Activated T-helper 1 cell treated with anti-CD3 and anti-CD28 coated beads, Interleukin-2, amount 50 U/mL, for 16 hours (primary cell): ENCODE measurements at places on chromosomes 11 and 22.

GRCh38 chr11:75813622-75814039 lies 1.4 kb upstream of the UVRAG start:
- DNase-seq, result no peak

DNA sequence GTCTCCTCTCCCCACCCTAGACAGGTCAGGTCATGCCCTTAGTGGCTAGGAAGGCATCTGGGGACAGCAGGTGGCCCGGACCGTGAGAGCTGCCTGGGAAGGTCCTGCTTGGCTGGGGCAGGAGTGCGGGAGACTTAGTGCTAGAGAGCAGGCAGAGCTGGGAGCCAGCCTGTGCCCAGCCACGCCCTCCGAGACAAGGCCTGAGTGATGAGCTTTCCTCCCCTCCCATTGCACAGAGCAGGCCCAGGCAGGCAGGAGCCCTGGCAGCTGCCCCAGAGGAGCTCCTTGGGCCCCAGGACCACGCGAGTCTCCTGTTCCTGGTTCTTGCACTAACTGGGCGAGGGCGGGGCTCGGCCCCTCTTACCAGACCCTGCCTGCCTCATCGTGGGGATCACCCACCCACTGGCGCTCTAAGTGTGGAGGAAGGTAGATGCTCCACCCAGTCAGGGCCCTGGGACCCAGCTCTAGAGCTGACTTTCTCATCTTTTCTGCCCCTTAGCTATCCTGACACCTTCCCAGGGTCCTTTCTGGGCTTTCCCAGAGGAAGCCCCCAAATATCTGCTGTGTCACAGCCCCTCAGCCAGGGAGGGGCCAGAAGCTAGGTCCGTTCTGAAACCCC lies 44.9 kb downstream of the MACROD1 start:
- no peak for DNase-seq

DNA sequence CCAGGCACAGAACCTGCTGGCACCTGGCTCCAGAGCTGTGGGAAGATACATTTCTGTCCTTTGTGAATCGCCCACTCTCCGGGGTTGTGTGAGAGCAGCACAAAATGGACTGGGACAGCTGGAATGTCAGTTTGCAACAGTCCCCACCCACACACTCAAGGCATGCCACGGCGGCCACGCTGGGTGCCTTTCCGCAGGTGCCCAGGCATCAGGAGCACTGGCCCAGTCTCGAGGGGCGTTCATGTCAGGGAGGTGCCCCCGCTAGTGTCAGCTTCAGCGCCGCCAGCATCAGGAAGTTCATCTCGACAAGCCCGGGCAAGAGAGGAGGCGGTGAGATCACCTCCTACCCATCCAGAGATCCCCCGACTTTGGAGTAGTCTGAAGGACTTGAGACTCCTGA lies 2.1 kb downstream of the TP53AIP1 start:
- DNase-seq, result no peak

- DNase-seq, result no peak
These were observed 66.8 kb downstream of the LARGE1 start for GRCh38 chr22:33853200-33854097.

DNA sequence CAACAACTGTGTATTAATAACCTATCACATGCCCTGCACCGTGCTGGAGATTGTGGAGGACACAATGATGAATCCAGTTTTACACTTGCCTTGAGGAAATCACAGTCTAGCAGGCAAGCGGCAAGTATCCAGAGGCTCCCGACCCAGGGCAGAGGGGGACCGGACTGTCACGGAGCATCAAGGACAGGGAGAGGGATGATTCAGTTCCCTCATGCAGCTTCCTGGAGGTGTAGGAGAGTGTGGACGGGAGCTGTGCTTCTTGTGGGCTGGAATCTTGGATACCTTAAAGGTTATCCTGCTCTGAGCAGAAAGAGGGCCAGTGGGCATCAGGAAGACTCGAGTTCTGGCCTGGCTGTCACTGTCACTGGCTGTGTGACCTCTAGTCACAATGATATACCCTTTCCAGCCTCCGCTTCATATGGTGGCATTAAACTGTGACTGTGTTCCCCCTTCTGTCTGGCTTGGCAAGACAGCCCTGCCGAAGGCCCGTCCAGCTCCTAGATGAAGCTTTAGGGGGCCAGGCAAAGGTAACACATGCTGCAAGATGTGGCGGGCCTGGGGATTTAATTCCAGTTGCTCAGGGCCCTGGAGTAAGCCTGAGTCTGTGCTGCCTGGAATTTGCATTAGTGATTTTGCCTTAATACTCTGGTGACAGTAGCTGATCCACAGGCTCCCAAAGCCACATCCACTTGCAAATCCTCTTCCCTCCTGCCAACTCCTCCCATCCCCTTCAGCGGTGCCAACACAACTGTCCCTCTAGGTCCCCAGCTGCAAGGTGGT lies 162.8 kb downstream of the DSCAML1 start:
- no peak for DNase-seq

DNA sequence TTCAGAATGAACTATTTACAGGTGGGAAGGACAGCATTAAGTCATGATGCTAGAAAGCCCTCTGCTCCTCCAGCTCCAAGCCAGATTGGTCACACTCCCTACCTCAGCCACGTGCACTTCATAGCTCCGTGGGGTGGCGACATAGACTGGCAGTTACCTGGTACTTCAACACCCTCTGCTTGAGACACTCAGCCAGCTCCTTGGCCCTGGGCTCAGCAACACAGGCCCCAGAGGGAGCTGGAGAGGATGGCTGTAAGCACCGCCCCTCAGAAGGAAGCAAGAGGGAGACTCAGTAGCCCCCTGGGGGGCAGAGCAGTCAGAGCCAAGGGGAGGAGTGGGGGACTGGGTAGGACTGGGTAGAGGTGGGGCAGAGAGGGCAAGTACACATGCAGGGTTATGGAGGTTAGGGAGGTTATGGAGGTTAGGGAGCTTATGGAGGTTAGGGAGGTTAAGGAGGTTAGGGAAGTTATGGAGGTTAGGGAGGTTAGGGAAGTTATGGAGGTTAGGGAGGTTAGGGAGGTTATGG lies 102.1 kb upstream of the BID start:
- no peak for DNase-seq

DNA sequence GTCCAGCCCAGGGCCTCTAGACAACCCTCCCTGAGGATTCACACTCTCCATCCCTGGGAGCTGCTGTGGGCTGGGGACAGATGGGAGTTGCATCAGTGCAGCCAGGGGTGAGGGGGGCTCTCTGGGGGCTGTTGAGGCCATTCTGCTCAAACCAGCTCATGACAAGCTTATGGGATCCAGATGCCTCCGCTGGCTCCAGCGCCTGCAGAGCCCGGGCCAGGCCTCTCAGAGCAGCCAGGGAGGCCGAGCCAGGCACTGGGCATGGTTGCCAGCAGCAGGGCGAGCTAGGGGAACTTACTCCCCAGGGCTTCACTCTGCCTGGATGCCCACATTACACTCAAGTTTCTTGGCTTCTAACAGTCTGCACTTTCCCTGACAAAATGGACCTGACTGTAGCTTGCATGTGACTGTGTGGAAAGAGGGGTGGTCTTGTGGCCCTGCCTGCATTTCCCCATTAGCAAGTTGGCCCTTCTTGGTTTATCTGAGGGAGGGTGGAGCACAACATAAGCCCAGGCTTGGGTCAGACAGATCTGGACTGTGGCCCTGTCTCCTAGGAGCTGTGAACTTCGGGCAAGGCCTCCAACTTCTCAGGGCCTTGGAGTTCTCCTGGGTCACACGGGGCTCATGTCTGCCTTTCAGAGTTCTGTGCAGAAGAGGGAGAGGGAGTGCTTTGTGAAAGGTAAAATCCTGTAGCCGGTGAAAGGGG lies 34.5 kb upstream of the CYB5R3 start:
- no peak for DNase-seq

DNA sequence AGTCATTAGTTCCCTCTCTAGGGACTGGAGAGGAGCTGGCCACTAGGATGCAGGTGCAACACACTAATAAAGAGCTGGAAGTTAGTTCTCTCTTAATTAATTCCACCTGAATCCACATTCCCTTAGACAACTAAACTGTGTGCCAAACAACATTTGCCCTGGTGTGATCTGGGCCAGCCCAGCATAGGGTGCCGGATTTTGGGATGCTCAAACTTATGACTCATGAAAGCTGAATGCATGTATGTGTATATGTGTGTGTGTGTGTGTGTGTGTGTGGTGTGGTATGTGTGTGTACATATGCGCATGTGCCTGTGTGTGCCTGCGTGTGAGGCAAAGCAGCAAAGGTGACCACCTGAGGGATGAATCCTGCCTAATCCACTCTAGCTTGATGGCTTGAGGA lies 110.7 kb downstream of the EHF start:
- no peak for DNase-seq

DNA sequence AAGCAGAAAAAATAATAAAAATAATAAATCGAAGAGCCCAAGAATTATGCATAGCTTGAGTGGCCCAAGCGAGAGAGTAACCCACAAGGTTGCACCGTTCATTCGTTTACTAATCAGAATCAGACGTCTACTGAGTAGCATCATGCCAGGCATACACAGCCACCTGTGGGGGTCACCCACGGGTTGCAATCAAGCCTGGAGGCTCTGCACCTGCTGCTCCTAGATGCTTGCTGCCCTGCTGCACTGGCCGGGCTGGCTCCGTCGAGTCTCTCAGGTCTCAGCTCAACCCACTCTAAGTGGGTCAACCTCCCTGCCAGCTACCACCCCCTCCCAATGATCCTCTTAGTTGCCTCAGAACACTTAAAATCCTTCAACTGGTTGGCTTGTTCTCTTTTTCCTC lies 2.0 kb upstream of the TESMIN start:
- no peak for DNase-seq

DNA sequence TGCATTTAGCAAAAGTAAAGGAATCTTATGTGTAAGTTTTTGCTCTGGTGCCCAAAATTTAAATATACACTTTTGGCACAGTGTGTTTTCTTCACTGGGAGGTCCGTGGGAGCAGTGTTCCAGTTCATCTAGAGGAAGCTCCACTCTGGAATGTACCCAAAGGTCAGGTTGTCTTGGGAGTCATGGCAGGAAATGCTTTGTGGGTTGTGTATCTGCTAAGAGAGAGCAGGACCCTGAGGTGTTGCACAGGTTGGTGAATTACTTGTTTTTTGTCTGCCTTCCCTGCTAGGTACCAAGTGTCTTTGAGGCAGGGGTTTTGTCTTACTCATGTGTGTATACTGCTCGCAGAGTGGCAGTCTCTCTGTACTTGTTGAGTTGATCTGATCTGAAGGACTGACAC lies 37.3 kb downstream of the DIXDC1 start:
- no peak for DNase-seq

DNA sequence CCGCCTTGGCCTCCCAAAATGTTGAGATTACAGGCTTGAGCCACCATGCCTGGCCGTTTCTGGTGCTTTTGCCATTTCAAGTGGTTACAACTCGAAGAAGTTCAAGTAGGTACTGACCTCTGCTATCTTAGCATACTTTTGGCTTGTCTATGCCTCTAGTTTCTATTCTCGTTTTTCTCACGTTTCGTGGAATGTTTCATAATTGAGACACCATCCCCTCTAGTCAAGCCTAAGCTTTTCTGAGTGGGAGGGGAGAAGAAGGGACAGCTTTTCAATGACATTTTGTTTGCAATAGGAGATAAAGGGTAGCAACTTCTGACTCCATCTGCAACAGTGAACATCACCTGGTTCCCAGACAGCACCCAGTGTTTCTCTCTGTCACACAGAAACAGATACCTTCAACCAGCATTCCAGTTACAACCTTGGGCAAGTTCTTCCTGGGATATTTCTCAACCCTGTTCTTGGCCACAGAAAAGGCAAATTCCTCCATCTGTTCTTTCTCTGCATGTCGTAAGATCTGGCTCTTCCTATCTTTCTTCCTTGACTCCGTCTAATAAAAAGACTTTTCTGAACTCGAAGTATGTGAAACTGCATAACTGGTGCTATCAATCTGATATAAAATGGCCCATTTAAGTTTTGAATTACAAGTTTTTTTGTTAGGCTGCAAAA lies 25.5 kb downstream of the DDI1 start:
- no peak for DNase-seq

- DNase-seq, result no peak
These were observed 1.8 kb upstream of the SERPIND1 start for GRCh38 chr22:20771918-20772625.

DNA sequence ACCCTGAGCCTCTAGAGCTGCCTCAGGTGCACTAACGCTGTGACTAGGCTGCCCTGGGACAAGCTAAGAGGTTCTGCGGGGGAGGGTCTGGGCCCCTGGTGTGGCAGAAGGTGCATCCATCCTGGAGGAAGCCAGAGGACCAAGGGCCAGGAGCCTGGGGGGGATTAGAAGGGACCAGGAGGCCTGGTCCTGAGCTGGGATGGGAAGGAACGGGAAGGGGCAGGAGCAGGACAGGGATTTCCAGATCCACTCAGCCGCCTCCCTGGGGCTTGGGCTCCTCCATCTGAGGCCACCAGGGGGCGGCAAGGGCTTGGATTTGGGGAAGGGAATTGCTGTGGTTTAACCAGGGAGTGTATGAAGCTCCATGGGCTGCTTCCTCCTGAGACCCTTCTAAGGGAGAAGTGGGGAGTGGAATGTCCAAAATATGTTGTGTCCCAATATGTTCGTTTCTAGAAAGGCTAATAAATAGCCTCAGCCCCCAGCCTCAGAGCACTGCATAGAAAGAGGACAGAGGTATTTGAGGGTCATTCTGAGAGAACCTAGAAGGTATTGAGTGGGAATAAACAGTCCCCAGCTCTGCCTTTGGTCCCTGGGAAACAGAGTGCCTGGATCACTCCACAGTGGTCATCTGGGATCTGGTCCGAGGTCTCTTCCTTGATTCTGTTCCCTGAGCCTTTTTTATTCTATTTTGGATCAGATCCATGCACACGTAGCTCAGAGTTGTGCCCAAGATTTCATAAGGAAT lies 17.4 kb upstream of the PRAME start:
- no peak for DNase-seq

GRCh38 chr11:46611526-46612304 lies 5.3 kb downstream of the HARBI1 start:
- DNase-seq, result no peak

GRCh38 chr22:19903031-19903430 lies 38.5 kb upstream of the COMT start:
- DNase-seq, result no peak

- no peak for DNase-seq
These were observed 601.3 kb downstream of the BUD13 start for GRCh38 chr11:116171271-116172140.

GRCh38 chr11:43853781-43854180 lies 26.9 kb upstream of the ALKBH3 start:
- no peak for DNase-seq

- DNase-seq, result no peak
These were observed 454.3 kb upstream of the KIRREL3 start for GRCh38 chr11:127454856-127455255.

- DNase-seq, result no peak
These were observed 2.0 kb upstream of the VSIG10L2 start for GRCh38 chr11:125943661-125944349.
